Kasumi-1 (cell line): ENCODE measurements at places on chromosomes 7 and 10.
A peak's percentile ranks its signal among the peaks of the same experiment; 100 is the strongest.

DNA sequence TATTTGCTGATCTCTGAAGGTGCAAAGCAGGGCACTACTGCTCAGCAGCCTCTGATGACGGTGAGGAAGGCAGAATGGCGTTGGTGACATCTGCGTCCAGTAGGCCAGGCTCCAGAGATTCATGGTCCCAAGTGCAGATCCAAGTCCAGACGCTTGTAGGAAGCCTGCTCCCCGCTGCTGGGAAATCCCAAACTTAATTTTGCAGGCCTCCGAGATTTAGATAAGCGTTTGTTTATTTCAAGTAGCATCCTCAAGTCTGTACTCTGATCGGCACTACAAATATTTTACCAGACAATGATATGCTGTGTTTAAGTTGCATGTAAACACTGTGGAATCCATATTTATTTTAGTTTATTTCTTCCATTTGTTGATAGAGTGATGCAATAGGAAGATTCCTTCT, 244.9 kb upstream of the KLF6 start:
- no peak for DNase-seq

- DNase-seq = no peak
Measured at GRCh38 chr7:158832994-158833393, 3.7 kb upstream of the ESYT2 start.

DNA sequence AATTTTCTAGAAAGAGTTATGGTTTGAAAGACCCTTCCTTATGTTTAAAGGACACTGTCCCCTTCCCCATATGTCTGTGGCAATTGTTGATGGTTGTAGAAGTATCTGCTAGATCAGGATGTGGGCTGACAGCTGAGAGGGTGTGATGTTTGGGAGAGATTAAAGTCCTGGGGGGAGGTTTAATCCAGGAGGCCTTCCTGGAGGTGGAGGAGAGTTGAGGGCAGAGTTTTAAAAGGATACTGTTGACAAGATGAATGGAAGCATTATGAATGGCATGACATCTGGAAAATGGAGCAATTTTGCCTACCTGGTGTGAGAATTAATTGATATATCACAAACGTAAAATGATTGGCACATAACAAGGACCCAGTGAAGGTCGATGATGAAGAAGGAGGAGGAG, 32.9 kb upstream of the SMC3 start:
- DNase-seq = no peak

DNA sequence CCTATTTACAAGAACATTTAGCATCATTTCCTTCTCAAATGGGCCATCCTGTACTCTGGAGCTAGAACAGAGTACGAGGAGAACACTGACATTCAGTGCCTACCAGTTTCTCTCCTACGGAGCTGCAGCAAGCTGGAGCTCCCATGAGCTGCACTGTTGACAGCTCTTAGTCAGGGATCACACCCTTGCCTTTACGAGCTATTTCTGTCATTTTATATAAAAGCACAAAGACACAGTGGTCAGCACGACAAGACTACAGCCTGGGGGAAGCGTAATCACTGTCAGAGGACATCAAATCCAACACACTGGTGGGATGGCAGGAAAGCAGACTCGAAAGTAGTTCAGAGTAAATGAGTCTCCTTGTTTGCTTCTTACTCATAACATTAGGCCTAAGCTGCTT, 2.7 kb downstream of the CDCA7L start:
- DNase-seq = no peak

GRCh38 chr7:91034459-91035368, 229.5 kb upstream of the FZD1 start:
- DNase-seq = peak; percentile 22

DNA sequence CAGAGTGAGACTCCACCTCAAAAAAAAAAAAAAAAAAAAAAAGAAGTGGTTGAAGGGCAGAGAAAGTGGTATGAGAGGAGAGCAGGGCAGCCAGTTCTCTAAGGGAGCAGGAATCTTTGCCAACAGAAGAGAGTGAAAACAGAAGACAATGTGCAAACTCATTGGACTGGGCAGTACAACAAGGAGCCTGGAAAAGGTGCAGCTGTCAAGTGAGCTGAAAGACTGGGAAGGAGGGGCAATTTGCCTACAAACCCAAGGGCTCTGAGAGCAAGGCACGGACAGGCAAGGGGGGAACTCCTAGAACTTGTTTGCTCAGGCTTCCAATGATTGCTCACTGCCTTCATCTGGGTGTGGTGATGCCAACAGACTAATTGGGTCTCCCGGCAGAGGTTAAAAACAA, 9.5 kb downstream of the ACTR1A start:
- no peak for DNase-seq

DNA sequence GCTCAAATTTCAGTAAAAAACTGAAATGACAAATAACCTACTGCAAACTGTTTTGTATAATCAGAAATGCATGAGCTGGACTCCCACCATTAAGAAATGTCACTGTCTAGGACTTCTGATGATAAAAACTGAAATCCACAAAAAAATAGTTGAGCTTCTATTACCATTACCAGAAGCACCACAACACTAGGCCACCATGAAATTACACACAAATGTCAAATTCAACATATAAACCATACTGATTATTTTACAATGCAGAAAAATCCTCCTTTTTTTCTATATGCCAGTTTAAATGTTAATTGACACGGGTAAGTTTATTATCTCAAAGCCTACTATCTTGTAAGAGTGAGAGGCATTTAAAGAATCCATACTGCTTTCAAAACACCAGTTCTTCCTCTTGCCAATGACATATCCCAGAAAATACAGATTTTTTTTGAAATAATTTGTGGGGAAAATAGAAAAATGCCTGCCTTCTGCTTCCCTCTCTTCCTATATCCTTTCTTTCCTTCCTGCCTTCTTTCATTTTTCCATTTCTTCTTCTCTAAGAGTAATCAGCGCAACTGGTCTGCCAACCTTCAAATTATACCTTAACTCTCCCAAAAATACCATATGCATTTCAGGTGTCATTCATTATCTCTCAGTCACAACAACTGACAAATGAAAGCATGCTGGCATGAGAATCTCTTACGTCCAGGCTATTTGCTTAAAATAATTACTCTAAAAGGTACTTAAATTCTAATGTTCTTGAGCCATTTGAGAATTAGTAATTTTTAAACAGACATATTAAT, 12.3 kb downstream of the PDK4 start:
- no peak for DNase-seq

DNA sequence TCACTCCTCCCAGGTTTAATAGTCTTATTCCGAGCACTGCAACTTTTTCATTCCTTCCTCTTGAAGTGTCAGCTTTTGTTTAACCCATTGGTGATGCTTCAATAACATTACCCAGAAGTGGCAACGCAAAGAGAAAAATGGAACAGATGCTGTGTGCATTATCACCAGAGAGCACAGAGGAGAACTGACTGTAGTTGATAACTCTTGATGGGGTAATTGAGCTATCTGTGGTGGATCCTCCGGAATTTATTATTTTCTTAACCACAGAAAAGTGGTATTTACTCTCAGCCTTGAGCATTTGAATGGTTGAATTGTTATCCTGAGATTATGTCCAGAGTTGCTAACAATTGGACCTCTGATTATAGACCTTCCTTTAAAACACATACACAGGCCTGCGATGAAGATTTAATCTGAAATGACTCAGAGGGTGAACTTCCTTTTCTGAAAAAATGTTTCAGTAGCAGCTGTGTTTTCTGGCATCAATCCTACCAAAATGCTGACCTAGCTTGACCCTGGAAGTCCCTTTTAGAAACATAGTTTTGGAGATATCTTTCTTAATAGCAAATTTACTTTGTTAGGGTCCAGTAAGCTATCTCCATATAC, 1584.4 kb upstream of the LRRTM3 start:
- DNase-seq = peak; percentile 81

DNA sequence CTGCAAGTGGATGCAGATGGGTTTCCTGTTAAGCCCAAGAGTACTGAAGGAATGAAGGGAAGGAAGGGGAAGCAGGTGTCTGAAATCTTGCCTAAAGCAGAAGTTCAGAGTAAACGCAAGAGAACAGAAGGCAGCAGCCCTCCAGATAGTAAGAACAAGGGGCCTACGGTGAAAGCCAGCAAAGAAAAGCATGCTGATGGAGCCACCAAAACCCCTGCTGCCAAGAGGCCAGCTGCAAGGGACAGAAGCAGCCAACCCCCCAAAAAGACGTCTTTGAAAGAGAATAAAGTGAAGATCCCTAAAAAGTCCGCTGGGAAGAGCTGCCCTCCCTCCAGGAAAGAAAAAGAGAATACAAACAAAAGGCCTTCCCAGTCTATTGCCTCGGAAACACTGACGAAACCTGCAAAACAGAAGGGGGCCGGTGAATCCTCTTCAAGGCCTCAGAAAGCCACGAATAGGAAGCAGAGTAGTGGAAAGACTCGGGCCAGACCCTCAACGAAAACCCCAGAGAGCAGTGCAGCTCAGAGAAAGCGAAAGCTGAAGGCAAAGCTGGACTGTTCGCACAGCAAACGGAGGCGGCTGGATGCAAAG, 152.5 kb downstream of the LCOR start:
- DNase-seq = peak; percentile 99

DNA sequence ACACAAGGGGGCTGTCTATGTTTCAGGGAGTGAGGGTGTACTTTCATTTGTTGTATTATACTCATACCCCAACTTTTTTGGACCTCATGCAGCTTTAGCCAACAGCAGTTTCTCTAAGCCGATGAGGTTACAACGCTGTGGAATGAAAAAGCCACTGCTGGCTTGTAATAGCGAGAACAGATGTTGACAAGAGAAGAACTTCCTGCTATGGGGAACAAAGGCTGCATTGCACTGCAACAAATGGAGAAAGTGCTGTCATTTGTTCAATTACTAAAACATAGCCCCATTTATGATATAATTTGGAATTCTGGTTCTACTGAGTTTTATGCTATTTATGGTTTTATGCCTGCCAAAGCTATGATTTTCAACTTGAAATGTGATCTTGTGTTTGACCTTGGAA, 104.2 kb upstream of the TMEM72 start:
- no peak for DNase-seq

- DNase-seq = no peak
Measured at GRCh38 chr10:33810986-33811385, 476.5 kb upstream of the NRP1 start.

DNA sequence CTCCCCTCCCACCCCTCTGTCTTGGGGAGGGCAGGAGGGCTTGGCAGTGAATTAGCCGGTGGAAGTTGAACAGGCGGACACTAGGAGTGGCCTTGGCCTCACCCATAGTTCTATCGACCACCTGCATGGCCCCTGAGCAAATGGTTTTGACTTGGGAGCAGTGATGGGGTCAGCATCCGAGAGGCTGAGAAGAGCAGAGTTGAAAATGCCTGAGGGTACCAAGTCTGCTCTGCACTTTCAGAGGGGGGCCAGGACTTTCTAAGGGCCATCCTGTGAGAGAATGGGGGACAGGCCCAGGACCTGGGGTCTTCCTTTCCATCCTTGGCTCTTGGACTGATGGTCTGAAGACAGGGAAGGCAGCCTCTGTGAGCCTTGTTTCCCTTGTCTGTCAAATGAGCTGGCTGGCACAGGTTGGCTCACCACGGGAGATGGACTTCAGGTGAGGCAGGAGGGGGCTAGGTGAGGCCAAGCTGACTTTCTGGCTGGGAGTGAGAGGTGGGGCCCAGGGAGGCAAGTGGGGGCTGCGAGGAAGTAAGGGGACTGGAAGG, 29.4 kb downstream of the CDH23 start:
- DNase-seq = no peak

- DNase-seq = no peak
Measured at GRCh38 chr7:1358376-1359050, 100.8 kb downstream of the MICALL2 start.

DNA sequence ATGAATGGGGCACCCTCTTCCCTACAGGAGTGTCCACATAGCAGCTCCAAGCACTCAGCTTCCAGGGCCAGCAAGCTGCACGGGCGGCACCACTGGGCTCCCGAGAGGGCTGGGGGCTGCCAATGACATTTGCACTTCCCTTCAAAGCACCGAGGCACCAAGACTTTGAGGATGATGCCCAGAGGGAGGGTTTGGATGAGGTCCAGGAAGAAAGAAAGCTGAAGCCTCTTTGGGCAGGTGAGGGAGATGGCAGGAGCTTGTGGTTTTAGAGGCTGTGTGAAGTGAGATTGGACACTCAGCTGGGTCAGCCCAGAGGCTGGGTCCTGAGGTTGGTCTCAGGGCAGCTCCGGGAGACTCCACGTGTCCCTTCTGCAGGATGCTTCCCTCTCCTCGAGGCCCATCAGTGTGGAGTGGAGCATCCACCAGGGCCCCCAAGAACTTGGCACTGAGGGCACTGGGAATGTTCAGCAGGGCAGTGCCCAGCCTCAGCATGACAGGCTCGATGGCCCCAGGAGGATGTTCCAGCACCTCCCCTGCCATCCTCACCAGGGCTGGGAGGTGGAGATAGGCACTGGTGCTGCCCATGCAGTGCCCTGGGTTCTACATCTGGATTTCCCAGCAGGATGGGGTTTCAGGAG, 54.9 kb upstream of the IGFBP3 start:
- no peak for DNase-seq

DNA sequence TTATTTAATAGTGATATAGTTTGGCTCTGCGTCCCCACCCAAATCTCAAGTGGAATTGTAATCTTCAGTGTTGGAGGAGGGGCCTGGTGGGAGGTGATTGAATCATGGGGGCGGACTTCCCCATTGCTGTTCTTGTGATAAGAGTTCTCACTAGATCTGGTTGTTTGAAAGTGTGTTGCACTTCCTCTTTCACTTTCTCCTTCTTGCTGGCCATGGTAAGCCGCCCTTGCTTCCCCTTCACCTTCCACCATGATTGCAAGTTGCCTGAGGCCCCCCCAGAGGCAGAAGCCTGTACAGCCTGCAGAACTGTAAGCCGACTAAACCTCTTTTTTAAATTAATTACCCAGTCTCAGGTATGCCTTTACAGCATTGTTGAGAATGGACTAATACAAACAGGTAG, 101.4 kb downstream of the MTPAP start:
- DNase-seq = peak; percentile 79

DNA sequence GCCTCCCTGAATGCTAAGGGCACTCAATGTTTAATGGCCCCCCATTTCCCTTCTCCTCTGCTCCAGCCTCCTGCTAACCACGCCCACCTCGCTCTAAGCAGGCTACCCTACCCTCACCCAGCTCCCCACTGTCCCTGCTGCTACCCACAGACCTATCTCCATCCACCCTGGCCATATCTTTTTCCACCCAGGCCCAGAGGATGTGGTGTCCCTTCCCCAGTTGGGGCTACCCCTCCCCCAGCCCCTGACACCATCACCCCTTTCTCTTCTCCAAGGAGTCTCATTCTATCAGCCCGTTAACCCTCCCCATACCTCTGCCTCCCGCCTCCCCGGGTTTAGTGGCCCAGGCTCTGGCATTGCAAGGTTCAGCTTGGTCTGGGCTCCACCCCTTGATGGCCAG, 28.9 kb upstream of the PPIF start:
- no peak for DNase-seq

DNA sequence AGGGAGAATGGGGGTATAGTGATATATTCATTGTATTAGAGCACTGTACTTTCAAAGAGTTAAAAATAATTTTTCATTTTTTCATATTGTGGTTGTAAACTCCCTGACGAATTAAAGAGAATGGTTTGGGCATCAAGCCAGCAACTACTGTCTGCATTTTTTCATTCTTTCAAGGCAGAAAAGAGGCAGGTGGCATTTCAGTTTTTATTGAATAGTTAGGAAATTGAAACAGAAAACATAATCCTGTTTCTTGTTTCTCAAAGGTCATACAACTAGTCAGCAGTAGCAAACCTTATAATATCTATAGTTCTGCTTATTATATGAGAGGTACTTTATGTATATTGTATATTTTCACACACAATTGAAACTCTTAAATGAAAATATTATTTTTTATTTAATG, 303.9 kb upstream of the KCND2 start:
- no peak for DNase-seq

- DNase-seq = no peak
Measured at GRCh38 chr10:132849546-132850031, 63.6 kb upstream of the NKX6-2 start.

- DNase-seq = peak; percentile 99
Measured at GRCh38 chr10:78640796-78641636, 427.8 kb upstream of the ZMIZ1 start.
